ENCODE measurements at places on chromosomes 4 and X.

DNA sequence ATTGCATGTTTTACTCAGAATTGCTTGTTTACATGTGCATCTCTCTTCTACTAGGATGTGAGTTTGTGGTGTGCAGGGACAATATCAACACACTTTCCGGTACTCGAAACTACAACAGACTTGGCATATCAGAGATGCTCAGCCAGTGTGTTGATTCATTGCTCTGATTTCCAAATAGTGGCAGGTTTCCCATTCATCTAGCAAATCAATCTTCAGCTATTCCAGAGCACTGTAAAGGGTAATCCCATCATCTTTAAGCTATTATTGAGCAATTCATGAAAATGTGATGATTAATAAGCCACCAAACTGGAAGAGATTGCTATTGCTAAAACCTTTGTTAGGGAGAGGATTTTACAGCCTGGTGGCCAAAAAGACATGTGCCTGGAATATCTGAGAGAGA, 574.2 kb upstream of the CPEB2 start:
- DNase-seq: no peak

- no peak for DNase-seq
Measured at GRCh38 chrX:123475068-123475724, 257.7 kb downstream of the THOC2 start.

DNA sequence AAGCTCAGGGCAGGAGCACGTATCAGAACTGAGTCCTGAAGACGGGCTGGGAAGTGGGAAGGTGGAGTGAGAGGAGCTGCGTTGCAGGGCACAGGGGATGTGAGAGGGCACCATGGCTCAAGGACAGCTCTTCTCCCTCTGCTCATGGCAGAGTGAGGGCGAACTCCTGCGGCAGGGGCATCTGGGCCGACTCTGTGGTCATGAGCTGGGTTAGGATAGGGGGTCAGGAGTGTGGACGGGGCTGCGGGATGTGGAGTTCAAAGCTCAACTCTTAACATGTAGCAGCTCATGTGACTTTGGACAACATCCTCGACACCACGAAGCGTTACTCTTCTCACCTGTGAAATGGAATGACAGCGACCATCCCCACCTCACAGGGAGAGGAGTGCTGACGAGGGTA, 19.4 kb upstream of the SORCS2 start:
- DNase-seq: no peak

DNA sequence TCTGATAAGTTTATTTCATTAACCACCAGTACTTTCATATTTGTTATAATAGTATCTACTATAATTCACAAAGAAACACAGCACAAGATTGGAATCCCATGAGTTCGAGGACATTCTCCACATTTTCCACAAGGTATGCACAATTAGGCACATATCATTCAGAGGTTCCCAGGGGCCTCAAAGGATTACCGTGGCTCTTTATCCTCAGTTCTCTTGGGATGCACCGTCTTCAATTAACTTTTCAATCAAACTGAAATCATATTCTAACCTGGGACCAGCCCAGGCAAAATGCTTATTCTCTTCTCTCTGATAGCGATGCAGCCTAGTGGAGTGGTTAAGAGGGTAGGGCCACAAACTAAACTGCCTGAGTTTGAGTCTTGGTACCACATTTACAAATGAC, 242.6 kb upstream of the RASGEF1B start:
- no peak for DNase-seq

DNA sequence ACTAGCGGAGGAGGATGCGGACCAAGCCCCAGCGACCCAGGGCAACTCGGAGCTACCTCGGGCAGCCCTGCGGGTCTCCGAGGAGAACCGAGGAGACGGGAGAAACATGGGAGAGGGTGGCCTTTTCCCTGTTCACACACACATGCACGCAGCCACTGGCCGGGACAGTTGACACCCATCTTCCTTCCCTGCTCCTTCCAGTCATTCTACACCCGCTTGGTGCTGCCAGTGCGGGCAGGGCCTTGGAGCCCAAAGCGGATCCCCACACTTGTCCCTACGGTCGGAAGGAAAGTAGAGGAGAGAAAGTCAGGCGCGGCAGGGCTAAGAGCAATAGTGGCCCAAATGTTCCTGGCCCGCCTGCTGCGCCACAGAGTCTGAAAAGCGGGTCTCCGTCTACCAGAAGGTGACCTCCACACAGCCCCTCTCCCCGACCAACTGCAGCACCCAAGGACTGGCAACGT, 1.1 kb upstream of the PPP3CA start:
- DNase-seq: peak; percentile 47

DNA sequence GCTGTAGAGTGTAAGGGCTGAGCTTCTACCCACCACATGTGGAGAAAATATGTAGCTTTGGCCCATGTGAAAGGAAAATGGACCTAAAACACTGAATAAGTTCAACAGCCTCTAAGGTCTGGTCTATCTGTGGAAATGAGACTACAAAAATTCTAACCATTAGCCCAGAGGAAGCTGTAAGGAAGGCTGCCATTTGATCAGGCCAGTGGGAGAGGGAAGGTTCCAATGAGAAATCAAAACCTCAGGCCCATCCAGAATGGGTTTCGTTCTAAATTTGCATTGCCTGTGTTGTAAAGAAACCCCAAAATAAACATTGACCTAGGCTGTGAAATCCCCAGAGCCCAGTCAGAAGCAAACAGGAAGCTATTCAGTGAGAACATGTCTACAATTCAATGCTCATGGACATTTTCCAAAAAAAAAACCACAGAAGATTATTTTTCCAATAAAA, 320.4 kb upstream of the SLC7A11 start:
- DNase-seq: no peak

- DNase-seq: no peak
Measured at GRCh38 chrX:71514367-71515037, 18.4 kb upstream of the OGT start.

All from amygdala (tissue), 56 donors.